Activated naive CD4-positive, alpha-beta T cell treated with anti-CD3 and anti-CD28 coated beads, Interleukin-2, amount 10 ng/mL, durations not matched to agents 7 days and 5 days (primary cell): ENCODE measurements at places on chromosomes 2 and 18.
A peak's percentile ranks its signal among the peaks of the same experiment; 100 is the strongest.

- H3K27ac ChIP-seq, result no peak overlapping the region
- no peaks in the 10 kb centered on the region for H3K27me3 ChIP-seq
- DNase-seq, result no peak
- H3K4me1 ChIP-seq, result no peaks in the 10 kb centered on the region
- H3K36me3 ChIP-seq, result no peaks in the 10 kb centered on the region
Observed at GRCh38 chr2:108115868-108116267, 123.9 kb upstream of the SULT1C3 start.

DNA sequence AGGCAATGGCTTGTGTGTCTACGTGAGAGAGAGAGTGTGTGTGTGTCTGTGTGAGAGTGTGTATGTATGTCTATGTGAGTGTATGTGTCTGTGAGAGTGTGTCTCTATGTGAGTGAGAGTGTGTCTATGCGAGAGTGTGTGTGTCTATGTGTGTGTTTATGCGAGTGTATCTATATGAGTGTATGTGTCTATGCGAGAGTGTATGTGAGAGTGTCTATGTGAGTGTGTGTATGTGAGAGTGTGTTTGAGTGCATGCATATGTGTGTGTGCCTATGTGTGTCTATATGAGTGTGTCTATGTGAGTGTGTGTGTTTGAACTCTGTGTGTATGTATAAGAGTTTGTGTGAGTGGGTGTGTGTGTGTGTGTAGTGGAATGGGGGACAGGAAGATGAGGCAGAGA, 9.8 kb upstream of the GNLY start:
- no peak overlapping the region for H3K4me3 ChIP-seq
- H3K27ac ChIP-seq, result no peak overlapping the region
- peaks cover 23% of the 10 kb centered on the region for H3K27me3 ChIP-seq
- no peaks in the 10 kb centered on the region for H3K36me3 ChIP-seq
- DNase-seq, result no peak

GRCh38 chr2:26245231-26245732, 543 bp downstream of the HADHB start:
- H3K4me1 ChIP-seq, result peaks cover 43% of the 10 kb centered on the region
- peak overlapping the region; percentile 92 for H3K27ac ChIP-seq
- peak; percentile 61 for DNase-seq
- peaks cover 3% of the 10 kb centered on the region for H3K36me3 ChIP-seq
- peak overlapping the region; percentile 96 for H3K4me3 ChIP-seq
- H3K27me3 ChIP-seq, result no peaks in the 10 kb centered on the region

DNA sequence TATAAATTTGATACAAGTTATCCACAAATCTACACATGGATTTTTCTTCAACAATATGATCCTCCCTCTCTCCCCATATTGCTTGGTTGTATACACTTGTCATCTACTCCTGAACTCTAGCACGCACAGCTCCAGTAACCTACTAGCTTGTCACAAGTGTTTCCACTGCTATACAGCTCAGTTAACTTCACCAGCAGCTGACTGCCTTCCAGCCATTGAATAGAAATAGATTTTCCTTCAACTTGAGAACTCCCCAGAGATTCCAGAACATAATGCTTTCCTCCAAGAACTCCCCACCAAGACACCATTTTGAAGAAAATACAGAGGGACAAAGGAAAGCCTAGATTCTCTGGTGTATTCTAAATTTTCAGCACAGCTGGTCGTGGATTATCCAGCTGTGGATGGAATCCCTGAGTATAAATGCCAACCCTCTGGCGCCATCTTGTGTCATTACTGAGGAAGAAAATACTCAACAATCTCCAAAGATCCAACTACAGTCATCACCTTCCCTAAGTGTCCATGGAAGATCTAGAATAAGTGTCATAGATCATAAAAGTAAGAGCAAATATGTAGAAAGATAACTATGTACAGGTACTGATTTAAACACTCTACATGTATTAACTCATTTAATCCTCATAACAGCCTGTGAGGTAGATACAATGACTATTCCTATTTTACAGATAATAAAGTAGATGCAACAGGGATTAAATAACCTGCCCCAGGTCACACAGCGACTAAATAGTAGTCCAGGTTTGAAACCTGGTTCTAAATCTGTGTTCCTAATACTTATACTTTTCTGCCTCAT, 156.7 kb downstream of the ARHGAP28 start:
- DNase-seq, result no peak
- H3K4me1 ChIP-seq, result no peaks in the 10 kb centered on the region
- H3K27me3 ChIP-seq, result no peaks in the 10 kb centered on the region
- no peaks in the 10 kb centered on the region for H3K36me3 ChIP-seq

DNA sequence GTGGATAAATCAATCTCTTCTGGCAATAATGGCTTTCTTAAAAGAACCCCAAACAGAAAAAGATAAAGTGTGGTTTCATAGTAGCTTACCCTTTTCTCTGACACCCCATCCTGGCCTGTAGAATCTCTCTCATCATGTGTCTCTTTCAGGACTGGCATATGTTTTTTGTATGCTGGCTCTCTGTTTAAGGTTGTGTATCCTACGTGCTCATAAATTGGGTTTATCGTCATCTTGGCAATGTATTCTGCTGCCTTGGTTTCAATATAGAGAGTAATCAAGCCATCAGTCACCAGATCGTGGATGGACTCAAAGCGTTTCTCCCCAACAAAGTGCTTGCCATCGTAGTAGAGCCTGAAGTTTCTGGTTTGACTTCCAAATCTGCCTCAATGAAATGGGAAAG, 113.5 kb upstream of the CHRNA1 start:
- no peaks in the 10 kb centered on the region for H3K27me3 ChIP-seq
- no peak for DNase-seq
- H3K4me1 ChIP-seq, result no peaks in the 10 kb centered on the region
- H3K4me3 ChIP-seq, result no peak overlapping the region
- no peak overlapping the region for H3K27ac ChIP-seq

DNA sequence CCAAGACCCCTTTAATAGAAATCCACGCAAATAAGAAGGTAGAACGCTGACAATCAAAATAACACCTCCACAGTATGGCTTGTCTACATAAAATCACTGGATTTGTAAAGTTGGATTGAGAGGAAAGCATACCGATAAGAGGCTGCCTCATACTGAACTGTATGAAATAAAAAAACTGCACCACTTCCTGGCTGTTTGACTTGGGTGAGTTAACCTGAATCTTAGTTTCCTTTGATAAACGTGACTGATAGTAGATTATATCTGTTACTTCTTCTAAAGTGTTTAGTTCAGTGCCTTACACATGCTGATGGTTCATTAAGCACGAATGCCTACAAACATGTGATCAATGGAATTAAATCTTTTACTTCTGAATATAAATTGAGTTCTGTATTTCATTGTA, 140.4 kb upstream of the RNF152 start:
- H3K27ac ChIP-seq, result no peak overlapping the region
- no peak overlapping the region for H3K4me3 ChIP-seq
- no peaks in the 10 kb centered on the region for H3K36me3 ChIP-seq

DNA sequence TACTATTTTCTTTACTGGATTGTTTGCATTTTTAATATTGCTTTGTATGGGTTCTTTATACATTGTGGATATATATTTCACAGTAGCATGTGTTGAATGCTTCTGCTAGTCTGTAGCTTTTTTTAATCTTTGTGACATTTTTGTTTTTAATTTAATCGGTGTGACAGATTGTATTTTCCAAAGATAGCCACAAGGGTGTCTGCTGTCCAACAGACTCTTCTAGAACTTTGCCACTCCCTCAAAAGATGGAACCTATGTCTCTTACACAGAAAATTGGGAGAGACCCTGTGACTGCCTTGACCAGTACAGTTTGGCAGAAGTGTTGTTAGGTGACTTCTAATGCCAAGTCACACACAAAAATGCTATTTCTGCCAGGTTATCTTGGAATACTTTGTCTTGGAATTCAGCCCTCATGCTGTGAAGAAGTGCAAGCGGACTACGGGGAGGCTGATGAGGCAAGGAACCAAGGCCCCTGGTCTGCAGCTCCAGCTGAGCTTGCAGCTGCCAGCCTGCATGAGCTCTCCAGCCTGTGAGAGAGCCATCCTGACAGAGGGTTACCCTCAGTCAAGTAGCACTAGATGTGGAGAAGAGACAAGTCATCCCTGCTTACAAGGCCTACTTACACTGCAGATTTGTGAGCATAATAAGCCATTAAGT, 110.8 kb downstream of the TDRD15 start:
- H3K4me1 ChIP-seq, result no peaks in the 10 kb centered on the region
- no peak overlapping the region for H3K4me3 ChIP-seq
- H3K36me3 ChIP-seq, result no peaks in the 10 kb centered on the region
- no peak for DNase-seq
- H3K27ac ChIP-seq, result no peak overlapping the region
